ENCODE measurements at places on chromosomes 7 and 10.

DNA sequence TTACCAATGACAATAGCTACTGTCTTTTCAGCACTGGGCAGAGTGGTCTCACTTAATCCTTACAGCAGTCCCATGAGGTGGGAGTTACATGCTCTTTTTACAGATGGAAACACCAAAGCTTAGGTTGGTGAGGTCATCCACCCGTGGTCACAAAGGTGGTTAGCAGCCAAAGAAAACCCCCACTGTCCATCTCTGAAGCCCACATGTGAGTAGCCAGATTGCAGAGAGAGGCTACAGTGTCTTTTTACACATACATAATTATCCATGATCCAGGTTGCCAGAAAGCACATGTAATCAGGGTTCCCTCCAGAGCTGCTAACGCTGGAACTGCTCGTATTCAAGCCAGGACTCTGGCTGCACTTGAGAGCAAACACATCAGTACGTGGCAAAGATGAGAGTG lies 24.6 kb upstream of the ANKRD2 start:
- no peak for DNase-seq

DNA sequence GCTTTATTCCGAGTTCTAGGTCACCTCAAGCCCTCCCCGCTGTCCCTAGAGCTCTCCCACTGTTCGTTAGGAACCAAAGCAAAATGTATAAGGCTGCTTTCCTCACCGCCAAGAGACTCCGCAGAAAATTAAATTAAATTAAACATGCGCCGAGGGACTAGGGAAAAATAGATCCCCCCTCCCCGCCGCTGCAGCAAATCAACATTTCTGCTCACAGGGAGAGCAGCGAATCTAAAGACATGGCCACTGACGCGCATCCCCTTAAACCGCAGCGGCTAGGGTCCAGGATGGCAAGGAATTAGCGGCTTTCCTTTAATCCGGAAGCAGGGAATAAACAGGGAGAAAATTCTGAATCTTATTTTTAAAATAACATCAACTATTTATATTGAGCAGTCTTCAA lies 7.6 kb downstream of the SP8 start:
- peak; percentile 57 for DNase-seq

DNA sequence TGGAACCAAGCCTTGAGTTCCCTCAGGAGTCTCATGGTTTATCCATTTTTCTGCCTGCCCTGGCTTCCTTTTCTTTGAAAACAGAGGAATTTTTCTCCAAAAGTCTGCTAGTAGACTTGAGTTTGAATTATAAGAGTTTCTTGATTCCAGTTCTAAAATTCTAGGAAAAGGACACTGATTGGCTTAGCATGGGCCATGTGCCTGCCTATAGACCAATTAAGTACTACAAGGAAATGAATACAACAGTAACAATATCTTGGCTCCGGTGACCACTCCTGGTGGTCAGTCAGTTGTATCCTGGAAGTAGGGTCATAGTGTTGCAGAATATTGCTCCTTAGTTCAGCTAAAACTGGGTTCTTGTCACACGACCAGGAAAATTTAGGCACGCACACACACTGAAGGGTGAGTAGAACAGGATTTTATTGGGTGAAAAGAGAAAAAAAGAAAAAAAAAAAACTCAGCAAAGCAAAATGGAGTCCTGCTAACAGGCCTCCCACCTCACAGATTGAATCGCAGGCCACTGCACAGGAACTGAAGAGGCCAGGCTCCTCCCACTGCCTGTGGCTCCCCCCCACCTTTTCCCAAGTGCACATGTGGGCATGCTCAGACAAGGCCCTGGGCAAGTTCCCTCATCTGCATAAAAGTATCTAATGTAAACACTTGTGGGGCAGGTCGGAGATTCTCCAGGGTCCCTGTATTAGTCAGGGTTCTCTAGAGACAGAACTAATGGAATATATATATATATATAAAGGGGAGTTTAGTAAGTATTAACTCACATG lies 155.1 kb downstream of the LYZL1 start:
- no peak for DNase-seq

DNA sequence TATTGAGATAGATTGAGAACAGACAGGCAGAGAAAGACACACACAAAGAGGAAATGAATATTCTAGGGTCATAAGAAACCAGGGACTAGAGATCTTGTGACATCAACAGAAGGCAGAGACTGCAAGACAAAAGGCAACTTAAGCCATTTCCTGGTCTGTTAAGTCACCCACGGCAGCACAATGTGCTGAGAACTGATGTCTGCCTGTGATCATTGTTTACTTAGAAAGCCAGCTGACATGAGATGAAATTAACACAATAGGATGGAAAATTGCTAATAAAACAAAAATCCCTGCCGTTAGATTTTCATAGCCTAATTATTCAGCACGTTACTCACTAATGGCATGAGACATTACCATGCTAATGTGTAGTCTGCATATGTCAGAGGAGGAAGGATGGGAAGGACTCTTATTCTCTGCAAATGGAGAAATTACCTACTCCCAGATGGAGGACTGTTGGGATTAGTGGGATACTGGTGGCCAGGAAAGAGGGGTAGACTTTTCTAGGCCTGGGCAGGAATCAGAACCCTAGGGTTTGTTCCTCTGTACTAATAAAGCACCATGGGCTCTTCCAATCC lies 191.3 kb upstream of the PODXL start:
- DNase-seq: no peak

DNA sequence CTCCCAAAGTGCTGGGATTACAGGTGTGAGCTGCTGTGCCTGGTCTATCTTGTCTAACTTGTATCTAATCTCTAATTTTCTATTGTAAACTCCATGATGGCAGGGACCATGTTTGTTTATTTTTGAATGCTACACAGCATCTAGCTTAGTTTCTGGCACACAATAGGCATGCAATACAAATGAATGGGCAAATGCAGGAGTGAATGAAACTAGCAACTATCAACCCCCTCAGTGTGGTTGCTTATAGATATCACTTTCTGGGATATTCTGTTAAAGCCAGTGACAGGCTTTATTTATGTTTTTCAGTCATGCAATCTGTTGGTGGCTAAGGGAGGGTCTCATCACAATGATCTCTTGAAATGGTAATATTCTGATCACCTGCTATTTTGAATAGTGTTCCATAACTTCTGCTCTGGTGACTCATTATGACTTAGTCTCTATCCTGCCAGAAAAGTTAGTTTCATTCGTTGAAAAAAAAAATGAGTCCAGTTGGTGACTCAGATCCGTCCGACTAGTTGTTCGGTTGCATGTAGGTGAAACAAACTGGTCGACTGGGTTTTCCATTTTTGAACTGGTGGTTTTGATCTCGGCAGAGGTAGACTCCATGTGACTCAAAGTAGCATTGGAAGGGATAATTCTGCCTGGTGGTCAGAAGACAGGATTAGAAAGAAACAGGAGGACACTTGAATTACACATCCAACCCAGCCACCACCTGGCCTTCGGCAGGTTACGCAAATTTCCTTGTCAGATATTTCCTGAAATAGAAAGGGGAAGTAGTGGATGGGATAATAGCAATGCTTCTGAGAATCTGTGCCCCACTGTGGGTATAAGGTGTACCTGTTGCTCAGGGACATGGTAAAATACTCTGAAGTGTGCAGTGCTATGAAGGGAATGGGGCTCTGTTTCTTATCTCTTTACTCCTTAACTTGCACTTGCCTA lies 76.8 kb downstream of the GATA3 start:
- DNase-seq: no peak

GRCh38 chr7:141586878-141587277 lies 35.7 kb downstream of the AGK start:
- DNase-seq: no peak

GRCh38 chr10:125756196-125756595 lies 19.4 kb downstream of the MMP21 start:
- no peak for DNase-seq

- DNase-seq: no peak
Measured at GRCh38 chr10:8544057-8544380, 489.5 kb downstream of the GATA3 start.

DNA sequence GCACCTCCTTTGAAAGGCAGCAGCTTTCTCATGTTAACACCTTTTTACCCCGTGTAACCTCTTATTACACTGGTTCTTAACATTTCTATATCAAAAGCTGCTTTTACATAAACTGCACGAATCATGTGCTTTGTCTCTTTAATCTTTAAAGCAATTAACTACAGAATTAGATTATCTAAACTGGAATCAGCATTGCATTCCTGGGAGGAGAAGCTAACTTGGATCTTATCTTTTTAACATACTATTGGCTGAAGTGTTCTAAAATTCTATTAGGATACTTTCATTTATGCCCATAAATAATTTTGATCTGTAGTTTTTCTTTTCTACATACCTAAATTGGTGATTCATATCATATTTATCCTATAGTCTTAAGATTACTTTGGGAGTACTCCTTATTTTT lies 428.4 kb upstream of the IGFBP3 start:
- DNase-seq: no peak

DNA sequence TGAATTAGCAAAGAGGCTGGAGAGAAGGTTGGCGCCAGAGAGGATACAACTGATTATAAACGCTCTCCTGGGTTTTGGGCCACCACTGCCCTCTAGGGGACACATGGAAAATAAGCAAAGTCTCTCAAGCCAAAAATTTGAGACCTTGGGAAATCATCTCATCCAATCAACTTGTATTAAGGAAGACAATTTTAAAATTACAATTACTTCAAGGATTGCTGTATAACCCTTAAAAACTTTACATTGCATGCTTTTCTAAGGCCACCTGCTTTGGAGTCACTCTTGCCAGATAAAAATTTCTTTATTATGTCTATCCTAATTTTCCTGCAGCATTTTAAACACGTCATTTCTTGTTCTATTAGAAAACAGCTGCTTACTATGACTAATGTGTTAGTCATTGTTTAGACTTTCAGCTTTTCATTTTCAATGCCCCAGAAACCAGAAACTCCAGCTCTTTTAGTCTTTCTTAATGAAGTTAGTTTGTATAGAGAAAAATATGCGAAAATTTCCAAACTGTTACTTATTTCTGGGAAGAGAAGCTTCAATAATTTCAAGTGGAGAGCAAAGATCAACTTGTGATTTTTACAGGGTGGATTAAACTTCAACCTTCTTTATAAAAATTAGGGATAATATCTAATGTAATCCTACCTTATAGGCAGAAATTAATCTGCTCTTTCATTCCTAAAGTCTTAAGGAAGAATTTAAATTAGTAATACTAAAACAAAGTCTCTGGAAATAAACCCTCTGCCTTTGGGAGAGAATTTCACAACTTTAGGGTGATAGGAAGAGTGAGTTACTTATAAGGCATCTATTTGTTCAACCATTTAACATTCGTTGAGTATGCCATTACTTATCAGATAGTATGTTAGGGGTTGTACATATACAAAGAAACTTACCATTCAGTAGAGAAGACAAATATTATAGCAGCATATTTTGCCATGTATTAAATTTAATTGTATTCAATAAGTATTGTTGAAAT lies 20.6 kb upstream of the RHOBTB1 start:
- DNase-seq: peak; percentile 24

DNA sequence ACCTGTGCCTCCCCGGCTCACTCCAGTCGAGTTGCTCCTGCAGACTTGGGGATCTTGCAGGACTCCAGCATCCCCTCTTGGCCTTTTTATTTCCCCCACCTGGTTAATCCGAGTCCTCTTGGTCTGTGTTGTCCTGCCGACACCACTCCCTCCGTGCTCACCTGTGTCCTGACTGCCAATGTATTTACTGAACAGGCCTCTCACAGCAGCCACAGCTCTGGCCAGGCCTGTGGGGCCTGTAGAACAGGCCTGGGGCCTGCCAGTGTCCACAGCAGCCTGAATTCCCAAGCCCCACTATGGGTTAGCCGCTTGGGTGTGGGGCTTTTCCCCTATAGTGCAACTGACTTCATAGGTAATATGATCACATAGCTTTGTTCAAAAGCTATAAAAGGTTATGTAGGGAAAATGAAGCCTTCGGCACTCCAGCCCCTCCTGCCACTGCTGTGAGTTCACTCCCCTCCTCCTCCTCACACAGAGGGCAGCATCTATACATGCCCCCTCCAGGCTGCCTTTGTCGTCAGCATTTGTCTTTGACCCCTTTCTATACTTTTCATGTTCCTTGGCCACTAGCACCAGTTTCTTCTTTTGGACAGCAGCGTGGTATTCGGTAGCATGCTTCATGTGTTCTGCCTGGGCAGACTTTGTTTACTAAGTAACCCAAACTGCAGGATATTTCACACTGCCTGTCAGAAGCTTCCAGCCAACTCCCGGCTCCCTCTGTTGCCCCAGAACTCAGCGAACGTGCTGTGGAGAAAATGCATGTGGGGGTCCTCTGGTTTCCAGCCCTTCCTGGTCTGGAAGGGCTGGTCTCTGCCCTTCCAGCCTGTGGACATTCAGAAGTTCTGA lies 46.1 kb downstream of the ZNF467 start:
- DNase-seq: no peak

GRCh38 chr10:62860946-62861345 lies 44.8 kb upstream of the EGR2 start:
- DNase-seq: no peak

DNA sequence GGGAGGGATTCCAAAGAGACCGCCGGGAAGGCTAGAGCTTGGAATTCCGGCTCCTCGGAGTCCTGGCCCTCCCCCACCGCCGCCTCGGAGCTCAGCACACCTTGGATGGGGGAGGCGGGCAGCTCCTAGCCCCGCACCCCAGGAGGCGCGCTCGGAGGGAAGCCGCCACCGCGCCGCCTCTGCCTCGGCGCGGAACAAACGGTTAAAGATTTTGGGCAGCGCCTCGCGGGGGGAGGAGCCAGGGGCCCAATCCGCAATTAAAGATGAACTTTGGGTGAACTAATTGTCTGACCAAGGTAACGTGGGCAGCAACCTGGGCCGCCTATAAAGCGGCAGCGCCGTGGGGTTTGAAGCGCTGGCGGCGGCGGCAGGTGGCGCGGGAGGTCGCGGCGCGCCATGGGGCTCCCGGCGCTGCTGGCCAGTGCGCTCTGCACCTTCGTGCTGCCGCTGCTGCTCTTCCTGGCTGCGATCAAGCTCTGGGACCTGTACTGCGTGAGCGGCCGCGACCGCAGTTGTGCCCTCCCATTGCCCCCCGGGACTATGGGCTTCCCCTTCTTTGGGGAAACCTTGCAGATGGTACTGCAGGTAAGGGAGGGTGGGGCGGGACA lies at the start of gene CYP26A1:
Gene CYP26A1, plus strand, starts transcription at position 355 of the 608 bp plus-strand sequence. Its CDS starts 42 bp downstream, at position 397.
- peak; percentile 90 for DNase-seq

DNA sequence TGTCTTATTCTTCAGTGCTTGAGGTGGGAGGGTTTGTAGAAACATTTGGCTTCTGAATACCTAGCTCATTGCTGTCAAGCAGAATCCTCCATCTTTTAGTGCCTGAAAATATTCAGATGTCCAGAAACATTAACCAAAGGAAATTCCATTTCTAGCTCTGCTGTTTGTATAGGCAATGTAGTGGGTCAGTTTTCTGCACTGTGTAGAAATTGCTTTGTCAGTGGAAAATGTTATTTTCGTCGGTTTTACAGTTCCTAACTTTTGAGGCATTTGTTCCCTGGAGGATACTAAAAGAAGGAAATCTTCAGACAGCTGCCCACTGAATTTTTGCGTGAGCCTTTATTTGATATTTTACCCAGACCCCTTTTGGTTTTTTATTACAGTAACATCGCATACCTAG lies 143.4 kb downstream of the TPST1 start:
- DNase-seq: no peak

GRCh38 chr7:29377718-29378117 lies 183.1 kb downstream of the CHN2 start:
- no peak for DNase-seq

GRCh38 chr7:66145400-66146104 lies 30.9 kb downstream of the CRCP start:
- DNase-seq: no peak

GRCh38 chr7:798921-799470 lies 33.3 kb upstream of the SUN1 start:
- no peak for DNase-seq

- DNase-seq: no peak
Measured at GRCh38 chr10:4807761-4808507, 18.1 kb upstream of the AKR1E2 start.
